ENCODE measurements at places on chromosomes 1 and 21.

GRCh38 chr1:212529211-212529741 lies 79.3 kb upstream of the ATF3 start:
- DNase-seq: no peak

GRCh38 chr1:204275695-204276370 lies 62.0 kb upstream of the GOLT1A start:
- DNase-seq: no peak

DNA sequence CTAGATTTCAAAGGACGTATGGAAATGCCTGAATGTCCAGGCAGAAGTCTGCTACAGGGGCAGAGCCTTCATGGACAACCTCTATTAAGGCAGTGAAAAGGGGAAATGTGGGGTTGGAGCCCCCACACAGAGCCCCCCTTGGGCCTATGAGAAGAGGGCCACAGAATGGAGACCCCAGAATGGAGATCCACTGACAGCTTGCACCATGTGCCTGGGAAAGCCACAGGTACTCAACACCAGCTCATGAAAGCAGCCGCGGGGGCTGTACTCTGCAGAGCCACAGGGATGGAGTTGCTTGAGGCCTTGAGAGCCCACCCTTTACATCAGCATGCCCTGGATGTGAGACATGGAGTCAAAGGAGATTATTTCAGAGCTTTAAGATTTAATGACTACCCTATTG lies 108.7 kb downstream of the DMRTB1 start:
- no peak for DNase-seq

DNA sequence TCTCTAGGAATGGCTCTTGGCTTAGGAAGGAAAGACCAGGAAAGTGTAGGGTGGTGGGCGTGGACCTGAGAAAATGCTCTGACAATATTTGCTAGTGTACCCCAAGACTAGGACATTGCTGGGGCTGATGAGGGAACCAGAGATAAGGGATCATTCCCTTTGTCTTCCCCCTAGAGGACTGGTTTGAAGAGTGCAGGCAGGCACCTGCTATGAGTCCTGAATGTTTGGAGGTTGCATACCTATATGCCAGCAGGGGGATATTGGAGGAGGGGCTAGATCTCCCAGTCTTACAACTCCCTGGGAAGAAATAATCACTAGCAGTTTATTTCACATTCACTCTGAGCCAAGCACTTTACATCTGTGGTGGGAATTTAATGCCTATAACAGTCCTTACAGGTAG lies 6.0 kb upstream of the BCL10 start:
- DNase-seq: no peak

DNA sequence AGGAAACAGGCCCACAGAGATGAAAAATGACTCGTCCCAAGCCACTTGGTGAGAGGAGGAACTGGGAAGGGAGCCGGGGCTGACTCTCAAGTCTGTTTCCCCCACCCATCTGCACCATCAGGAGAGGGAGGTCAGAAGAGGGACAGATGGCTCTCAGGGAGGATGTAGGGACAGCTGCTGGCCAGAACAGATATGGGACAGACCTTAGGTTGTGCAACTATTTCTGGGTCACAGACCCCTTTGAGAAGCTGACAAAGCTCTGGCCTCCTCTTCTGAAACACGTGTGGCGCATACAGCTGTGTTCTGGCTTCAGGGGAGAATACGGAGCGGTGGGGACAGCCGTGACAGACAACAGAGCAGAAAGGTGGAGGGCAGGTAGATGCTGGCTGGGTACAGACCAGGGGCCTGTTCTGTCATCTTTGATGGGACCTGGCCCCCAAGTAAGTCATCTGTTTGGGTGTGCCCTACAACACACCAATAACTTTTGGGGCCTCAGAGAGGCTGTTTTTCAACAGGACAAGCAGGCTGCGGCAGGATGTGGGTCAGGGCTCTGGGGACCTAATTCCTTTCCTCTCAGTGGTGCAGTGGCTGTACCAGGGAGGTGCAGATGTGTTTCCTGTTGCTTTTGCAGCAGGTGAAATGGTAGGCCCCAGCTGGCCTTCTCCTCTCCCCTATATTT lies 7.3 kb downstream of the SH3BGRL3 start:
- no peak for DNase-seq

GRCh38 chr1:220226752-220227151 lies 45.5 kb downstream of the RAB3GAP2 start:
- no peak for DNase-seq

DNA sequence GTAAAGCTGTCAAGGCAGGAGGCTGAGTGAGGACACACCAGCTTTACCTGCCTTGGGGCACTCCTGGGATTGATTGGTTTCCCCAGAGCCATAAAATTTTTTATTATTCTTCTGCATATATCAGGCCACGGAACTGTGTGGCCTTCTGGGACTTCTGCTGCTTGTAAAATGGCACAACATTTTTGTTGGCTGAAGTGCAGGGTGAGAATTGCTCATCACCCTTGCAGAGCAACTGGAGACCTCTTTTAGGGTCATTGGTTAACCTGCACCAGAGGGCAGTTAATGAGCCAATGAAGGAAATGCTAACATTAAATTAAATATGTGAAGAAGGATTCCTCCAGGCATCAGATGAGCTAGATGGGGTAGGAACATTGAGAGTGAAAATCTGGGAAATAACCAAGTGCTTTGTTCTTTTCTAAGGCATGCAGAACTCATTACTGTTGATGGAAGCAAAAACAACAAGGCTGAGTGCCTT lies 87.7 kb downstream of the LTN1 start:
- DNase-seq: no peak

- DNase-seq: no peak
These were observed 165.8 kb upstream of the EDN2 start for GRCh38 chr1:41650028-41650880.

DNA sequence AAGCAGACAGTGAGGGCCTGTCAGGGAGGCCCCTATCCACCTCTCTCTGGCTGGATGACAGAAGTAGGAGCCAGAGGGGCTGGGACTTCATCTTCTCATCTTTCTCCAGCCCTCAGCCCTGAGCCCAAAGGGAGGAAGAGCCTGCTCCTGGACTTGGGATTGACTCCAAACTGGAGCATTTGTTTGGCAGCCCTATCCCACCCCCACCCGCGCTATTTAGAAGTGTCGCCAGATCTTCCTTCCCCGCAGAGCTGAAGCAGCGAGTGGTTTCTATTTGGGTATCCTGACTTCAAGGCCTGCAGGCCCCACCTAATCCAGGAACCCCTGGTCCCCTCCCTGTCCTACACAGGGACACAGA lies 9.6 kb downstream of the NES start:
- no peak for DNase-seq

DNA sequence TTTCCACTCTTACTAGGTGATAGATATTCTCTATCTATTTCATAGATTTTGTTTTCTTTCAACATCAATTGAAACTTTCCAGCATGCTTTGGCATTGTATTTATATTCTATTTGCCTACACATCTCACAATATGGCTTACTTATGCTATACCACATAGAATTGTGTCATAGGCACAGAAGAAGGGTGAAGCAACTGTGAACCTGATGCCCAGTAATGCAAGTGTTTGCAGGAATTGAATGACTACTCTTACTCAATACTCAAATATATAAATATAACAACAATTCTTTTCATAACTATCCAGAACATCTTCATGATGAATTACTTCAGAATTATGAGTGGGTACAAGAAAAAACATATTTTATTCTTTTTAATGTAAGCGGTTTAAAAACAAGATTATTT lies 165.9 kb downstream of the PTBP2 start:
- DNase-seq: no peak

DNA sequence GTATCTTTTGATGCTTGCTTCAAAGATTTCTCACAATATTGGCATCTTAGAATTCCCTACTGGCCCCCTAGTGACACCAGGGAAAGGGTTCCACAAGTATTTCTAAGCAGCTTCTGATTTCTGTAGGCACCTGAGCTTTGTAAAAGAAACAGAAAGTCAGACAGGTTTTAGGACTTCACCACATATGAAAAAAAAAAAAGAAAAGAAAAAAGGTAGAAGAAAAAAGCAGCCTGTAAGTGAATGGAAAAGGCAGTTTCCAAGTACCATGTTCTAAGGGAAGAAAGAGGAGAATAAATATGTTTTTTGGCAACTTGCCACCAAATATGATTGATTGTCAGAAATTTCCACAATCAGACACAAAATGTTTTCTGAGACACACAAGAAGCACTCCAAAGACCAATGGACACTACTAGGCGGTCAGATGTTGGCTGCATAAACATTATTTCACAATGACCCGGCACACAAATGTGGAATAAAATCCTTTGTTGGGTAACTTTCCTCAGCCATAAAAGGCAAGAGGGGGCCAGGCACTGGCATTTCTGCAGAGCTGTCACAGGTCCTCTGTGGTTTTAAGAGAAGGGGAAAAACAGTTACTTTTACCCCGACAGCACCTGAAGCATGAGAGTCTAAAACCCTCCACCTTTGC lies 12.7 kb upstream of the CPLANE2 start:
- DNase-seq: peak; percentile 74

GRCh38 chr1:204094313-204094729 lies 21.4 kb downstream of the SOX13 start:
- DNase-seq: no peak

- no peak for DNase-seq
These were observed at the start of gene KAZN for GRCh38 chr1:14598498-14599182. TSS of gene KAZN (plus strand) at chr1:14598685.

- DNase-seq: no peak
These were observed 25.7 kb downstream of the RASAL2 start for GRCh38 chr1:178119628-178120027.

GRCh38 chr1:82503822-82504221 lies 703.1 kb downstream of the ADGRL2 start:
- no peak for DNase-seq

GRCh38 chr1:112998592-112999235 lies 42.7 kb upstream of the SLC16A1 start:
- DNase-seq: peak; percentile 67

GRCh38 chr21:21688889-21689288 lies 690.7 kb downstream of the NCAM2 start:
- no peak for DNase-seq

DNA sequence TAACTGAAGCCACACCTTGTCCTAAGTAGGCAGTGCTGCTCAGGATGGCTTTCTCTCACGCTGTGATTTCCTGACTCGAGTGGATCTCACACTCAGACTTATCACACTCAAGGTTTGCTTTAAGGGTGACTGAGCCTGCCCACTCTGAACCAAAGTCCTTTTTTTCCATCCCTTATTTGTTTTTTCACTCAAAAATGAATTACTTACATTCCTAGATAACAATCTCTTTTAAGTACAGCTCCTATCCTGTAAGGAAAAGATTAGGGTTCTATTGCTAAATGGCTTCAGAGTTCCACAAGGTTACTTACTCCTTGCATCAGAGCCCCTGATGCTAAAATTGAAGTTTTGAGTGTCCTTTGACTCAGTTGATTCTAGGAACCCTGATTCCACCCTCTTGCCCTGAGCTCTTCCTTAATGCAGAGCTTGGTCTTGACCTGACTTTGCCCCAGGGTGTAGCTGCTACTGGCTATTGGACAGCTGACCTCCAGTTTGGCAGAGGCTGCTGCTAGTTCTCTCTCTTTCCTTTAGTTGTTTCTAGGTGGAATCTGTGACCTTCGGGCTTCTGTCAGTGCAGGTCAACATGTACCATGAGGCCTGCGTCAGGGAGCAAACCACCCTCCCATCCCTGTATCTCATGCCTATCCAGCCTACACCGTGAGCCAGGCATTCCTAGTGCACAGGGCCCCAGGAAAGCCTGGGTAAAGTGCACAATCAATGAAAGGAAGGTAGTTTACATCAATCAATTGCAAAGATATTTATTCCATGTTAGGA lies 80.1 kb upstream of the CD55 start:
- peak; percentile 92 for DNase-seq

GRCh38 chr1:181179279-181179986 lies 90.9 kb downstream of the IER5 start:
- no peak for DNase-seq

DNA sequence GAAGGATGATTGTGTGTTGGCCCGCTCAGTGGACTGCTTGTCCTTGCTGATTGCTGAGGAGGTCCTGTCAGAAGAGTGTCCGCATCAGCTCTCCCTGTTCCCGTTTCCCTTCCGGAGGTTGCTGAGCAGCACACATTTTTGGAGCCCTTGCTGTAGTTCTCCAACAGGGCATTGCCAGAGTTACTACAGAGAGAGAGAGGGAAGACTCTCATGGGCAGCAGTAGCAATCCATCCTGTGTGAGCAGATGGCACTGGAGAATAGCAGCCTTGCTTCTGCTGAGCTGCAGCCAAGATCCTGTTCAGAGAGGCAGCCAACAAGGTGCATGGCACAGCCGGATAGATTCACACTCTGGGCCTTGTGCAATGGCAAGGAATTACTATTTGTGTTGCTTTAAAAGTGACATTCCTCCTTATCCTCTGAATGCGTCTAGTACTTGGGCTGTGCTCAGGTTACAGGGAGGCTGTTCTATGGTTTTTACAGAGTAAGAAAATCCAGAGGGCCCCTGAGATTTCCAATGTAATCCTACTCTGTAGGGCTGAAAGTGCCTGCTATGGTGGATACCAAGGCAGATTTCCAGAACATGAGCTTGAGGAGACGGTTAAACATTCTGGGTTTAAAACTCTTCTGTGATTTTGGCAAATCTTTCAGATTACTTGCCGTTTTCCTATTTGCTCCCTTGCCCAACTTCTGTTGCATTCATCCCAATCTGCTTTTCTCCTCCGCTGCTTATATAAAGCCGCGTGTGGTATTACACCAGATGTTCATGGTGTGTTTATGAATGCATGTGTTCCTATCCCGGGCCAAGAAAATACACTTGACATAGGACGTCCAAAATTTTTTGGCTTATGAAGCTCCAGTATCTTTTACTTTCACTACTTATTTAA lies 27.4 kb downstream of the AK4 start:
- no peak for DNase-seq

- DNase-seq: no peak
These were observed 517.5 kb downstream of the PLPP3 start for GRCh38 chr1:56061824-56062223.

DNA sequence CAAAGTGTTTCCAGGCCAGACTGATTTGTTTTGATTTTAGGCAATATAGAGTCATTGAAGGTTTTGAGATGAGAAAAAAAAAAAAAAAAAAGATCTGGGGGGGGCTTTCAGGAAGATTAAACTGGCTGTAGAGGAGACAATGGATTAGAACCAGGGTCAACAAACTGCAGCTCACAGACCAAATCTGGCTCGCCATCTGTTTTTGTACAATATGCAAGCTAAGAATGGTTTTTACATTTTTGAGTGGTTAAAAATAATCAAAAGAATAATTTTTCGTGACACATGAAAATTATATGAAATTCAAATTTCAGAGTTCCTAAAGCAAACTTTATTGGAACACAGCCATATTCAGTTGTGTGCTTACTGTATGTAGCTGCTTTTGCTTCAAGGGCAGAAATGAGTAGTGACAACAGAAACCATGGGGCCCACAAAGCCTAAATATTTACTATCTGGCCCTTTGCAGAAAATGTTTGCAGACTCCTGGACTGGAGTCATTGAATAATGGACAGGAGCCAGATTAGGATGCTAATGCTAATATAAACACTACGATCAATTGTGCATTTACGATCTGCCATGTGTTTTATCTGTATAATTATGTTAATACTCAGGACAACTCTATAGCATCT lies 375.7 kb upstream of the DAB1 start:
- DNase-seq: no peak

GRCh38 chr1:19504796-19505692 lies 19.7 kb upstream of the CAPZB start:
- DNase-seq: no peak

- no peak for DNase-seq
These were observed 25.9 kb upstream of the PEF1 start for GRCh38 chr1:31670593-31670964.
